ENCODE measurements at places on chromosomes 13 and 19.

GRCh38 chr13:110856942-110857835 is 57.7 kb downstream of the ANKRD10 start:
- ATAC-seq: no peak

DNA sequence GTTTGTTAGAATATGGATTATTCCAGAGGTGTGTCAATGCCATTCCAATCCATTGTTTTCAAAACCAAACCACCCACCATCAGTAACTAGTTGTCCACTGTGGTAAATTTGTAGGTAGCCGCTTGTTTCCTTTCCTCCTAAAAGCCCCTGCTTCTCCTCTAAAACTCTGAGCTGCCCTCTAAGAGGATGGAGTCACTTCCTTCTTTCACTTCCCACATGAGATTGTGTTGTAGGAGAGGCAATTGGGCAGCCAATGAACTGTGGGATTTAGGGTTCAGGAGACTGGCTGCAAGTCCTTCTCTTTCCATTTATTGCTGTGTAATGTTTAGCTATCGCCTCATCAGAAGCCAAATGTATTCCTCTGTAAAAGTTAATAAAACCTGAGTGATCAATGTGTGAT is 49.9 kb upstream of the RFXAP start:
- ATAC-seq: no peak

GRCh38 chr19:57888560-57889231 is at the start of gene ZNF814:
ZNF814 (minus strand) TSS chr19:57889037; CDS start chr19:57888802, 235 bp downstream.
- peak; percentile 92 for ATAC-seq

DNA sequence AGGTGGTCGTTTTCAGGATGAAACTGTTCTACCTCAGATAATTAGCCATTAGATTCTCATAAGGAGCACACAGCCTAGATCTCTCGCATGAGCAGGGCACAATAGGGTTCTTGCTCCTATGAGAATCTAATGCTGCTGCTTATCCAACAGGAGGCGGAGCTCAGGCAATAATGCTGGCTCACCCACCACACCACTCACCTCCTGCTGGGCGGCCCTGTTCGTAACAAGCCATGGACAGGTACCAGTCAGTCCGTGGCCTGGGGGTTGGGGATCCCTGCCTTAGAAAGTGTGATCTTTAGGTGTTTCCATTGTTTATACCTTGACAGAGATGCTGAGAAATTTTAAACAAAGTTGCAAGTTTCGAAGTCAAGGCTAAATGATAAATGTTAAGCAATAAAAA is 344.6 kb upstream of the HTR2A start:
- no peak for ATAC-seq

- no peak for ATAC-seq
These were observed 151.0 kb upstream of the TMTC4 start for GRCh38 chr13:100825557-100825956.

GRCh38 chr13:109699628-109700071 is 86.7 kb downstream of the IRS2 start:
- no peak for ATAC-seq

DNA sequence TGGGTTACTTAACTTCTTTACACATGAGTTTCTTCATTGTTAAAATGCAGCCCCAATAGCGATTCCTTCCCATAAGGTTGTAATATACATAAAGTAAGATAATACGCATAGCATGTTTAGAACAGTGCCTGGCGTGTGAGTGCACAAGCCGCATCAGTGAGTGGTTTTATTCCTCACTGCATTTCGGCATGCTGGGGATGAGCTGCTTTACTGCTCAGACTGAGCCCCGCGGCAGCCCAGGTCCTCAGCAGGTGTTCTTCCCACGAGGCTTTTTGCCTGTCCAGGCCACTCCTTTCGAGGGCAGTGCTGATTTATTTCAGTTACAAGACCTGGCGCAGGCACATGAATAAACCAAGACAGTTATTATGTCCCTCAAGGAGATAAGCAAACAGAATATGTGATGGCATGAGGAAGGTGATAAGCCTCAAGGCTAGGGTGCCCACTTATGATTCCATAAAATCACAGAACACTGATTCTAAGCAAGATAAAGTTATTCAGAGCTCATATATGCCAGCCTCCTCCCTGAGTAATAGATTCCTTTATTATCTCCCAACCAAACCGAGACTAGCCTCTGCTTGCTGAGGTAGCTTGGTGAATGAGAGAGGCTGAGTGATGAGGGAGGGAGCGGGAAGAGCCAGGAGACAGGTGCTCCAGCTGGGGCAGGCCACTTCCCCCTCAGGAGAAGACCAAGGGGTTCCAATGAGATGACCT is 505.5 kb downstream of the DIAPH3 start:
- ATAC-seq: no peak

DNA sequence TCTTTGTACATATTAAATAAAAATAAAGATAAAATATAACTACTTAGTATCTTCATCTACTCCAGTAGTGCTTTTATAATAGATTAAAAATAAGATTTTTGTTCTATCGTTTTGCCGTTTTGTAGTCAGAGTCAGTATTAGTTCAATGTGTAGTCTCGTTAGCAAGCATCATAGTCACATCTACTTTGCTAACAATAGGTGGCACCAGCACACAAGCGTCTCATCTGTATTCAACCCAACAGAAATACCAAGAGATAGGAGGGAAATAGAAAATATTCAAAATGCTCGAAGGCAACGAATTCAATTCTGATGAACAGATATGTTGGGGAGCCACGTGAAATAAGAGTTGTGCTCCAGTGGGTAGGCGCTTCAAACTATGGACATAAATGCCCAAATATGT is 21.4 kb upstream of the MICU2 start:
- no peak for ATAC-seq

GRCh38 chr13:79679334-79679733 is 198.4 kb downstream of the NDFIP2 start:
- peak; percentile 66 for ATAC-seq
